ENCODE measurements at places on chromosomes 13 and 19. TPM values are rescaled to one million over a fixed set of nuclear protein-coding genes. Genes with fewer than 3 reads are reported as not detected.

GRCh38 chr19:34104096-34104495, 68.2 kb upstream of the LSM14A start:
- peaks cover 12% of the 10 kb centered on the region for H3K27me3 ChIP-seq
- H3K27ac ChIP-seq, result no peak overlapping the region
- no peak for DNase-seq
- H3K36me3 ChIP-seq, result no peaks in the 10 kb centered on the region
- H3K4me1 ChIP-seq, result peaks cover 3% of the 10 kb centered on the region

DNA sequence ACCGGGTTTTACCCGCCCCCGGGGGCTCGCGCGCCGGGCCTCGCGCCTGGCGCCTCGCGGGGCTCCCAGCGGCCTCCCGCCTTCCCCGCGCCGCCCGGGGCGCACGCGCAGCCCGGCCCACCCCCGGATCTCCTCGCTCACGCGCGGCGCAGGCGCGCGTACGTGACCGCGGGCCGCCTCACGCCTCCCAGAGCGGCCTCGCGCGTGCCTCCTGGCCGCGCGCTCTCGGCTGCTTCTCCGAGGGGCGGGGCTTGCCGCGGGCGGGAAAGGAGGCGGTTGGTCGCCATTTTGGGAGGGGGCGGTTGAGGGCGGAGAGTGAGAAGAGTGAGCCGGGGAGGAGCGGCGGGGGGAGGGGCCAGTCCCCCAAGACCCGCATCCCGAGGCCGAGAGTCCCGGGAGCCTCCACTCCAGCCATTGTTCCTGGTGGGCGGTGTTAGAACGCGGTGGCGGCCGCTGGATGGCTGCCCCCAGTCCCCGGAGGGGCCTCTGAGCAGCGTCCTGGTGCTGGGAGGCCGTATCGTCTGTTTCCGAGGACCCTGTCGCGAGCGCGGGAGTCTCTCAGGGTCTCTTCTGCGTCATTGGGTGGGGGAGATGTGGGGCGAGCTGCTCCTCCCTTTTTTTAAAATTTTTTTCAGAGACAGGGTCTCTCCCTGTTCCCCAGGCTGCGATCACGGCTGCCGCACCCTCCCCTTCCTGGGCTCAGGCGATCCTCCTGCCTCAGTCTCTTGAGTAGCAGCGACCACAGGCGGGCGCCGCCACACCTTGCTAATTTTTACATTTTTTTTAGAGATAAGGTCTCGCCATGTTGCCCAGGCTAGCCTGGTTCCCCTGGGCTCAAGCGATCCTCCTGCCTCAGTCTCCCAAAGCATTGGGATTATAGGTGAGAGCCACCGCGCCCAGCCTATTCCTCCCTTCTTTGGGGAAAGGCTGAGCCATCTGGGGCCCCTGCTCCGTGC, at the start of gene ZNF541:
TSS of gene ZNF541 (minus strand) at position 78 of the 956 bp plus-strand sequence. CDS start 17,292 bp downstream, outside the sequence.
- no peaks in the 10 kb centered on the region for H3K36me3 ChIP-seq
- H3K4me3 ChIP-seq, result no peak within 1 kb of the TSS
- no peaks in the 10 kb centered on the region for H3K4me1 ChIP-seq
- no peak for DNase-seq

- H3K36me3 ChIP-seq, result no peaks in the 10 kb centered on the region
- no peak overlapping the region for H3K4me3 ChIP-seq
- no peak overlapping the region for H3K27ac ChIP-seq
- no peak for DNase-seq
- no peaks in the 10 kb centered on the region for H3K4me1 ChIP-seq
These were observed 14.9 kb downstream of the LAIR2 start for GRCh38 chr19:54517483-54517882.

- H3K4me3 ChIP-seq, result no peak overlapping the region
- H3K27me3 ChIP-seq, result no peaks in the 10 kb centered on the region
- H3K4me1 ChIP-seq, result no peaks in the 10 kb centered on the region
- DNase-seq, result no peak
- H3K36me3 ChIP-seq, result peaks cover 36% of the 10 kb centered on the region
These were observed 15.6 kb downstream of the NUCB1 start for GRCh38 chr19:48915757-48916156.

DNA sequence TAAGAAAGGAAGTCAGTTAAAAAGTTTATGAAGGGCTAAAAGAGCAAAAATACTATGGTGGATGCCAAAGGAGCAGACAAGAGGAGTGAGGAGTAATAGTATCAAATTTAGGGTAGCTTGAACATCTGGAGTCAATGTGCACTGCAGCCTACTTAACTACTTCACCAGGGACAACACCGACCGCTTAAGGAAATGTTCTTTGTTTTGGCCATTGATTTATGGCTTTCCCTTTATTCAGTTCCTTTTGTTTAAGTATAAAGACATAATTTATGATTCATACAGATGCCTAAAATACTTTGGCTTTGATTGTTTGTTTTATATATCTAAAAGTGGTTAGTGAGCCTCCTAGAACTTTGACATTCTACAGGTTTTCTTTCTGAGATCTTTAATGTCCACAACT, 276.3 kb upstream of the PRR20A start:
- H3K27me3 ChIP-seq, result no peaks in the 10 kb centered on the region
- no peaks in the 10 kb centered on the region for H3K4me1 ChIP-seq
- H3K4me3 ChIP-seq, result no peak overlapping the region
- DNase-seq, result no peak
- no peak overlapping the region for H3K27ac ChIP-seq

DNA sequence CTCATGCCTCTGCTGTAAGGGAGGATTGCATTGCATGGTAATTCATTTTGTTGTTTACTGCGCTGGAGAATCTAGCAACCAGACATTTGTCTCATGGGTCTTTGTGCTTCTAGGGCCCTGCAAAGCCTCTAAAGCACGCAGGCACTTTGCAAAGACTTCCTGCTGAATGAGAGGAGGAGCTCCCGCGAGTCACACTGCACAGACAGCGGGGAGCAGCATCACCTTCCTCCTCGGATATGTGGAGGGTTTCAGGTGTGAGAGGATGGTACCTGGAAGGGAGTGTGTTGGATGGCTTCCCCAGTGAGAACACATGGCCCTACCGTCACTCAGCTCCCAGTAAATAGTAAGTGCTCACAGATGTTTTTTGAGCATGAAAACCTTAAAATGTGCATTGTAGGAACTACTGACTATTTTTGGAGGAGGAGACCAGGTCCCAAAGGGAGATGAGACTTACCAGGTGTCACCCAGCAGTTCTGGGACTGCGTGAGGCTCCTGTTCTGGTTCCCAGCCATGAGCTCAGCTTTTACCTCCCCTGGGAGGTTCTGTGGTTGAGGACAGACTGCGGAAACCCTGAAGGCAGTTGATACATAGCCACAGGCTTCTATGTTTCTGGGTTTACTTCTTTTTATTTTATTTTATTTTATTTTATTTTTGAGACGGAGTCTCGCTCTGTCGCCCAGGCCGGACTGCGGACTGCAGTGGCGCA, 278.0 kb downstream of the FGF9 start:
- DNase-seq, result no peak
- no peaks in the 10 kb centered on the region for H3K27me3 ChIP-seq
- H3K27ac ChIP-seq, result no peak overlapping the region
- H3K36me3 ChIP-seq, result peaks cover 7% of the 10 kb centered on the region
- H3K4me1 ChIP-seq, result peaks cover 9% of the 10 kb centered on the region

GRCh38 chr13:93352616-93353015, 126.0 kb downstream of the GPC6 start:
- no peaks in the 10 kb centered on the region for H3K27me3 ChIP-seq
- no peak for DNase-seq
- H3K4me1 ChIP-seq, result peaks cover 10% of the 10 kb centered on the region
- no peak overlapping the region for H3K4me3 ChIP-seq

DNA sequence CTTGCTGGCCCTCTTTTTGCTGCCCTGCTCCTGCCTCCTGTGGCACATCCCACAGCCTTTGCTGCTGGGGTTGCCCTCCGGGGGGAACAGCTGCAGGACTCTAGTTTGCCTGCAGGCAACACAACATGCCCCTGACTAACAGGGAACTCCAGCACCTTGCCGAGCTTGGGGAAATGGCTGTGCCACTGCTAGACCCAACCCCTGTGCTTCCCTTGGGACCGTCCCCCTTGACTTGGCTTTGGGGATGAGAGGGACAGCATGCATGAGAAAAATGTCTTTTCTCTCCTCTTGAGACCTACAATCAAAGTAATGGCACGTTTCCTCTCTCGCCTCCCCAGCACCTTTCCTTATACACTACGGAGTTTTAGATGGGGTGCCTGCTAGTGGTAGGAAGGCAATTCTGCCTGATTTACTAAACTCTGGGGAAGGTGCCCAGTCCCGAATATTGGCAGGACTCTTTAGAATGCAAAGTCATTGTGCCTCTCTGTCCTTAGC, 12.4 kb upstream of the VWA8 start:
- no peak overlapping the region for H3K27ac ChIP-seq
- no peaks in the 10 kb centered on the region for H3K27me3 ChIP-seq
- DNase-seq, result no peak
- H3K36me3 ChIP-seq, result no peaks in the 10 kb centered on the region

Gene SLC27A5
- 9.3 TPM for total RNA-seq

Gene MYO16
- 0.15 TPM for total RNA-seq

Gene IL27RA
- total RNA-seq, result 2.9 TPM

Gene RFPL4AL1
- not detected for total RNA-seq

Gene ZNF208
- total RNA-seq, result not detected

Gene NLRP7
- total RNA-seq, result not detected
